Activated CD4-positive, alpha-beta T cell treated with anti-CD3 and anti-CD28 coated beads, Interleukin-2, amount 10 ng/mL, durations not matched to agents 7 days and 5 days (primary cell): ENCODE measurements at places on chromosomes 12 and 14. TPM values are rescaled to one million over a fixed set of nuclear protein-coding genes. Genes with fewer than 3 reads are reported as not detected.

- no peak for DNase-seq
These were observed 502.2 kb upstream of the USP15 start for GRCh38 chr12:61757831-61758505.

- no peak for DNase-seq
These were observed 539.7 kb downstream of the SNAPC1 start for GRCh38 chr14:62301911-62302310.

DNA sequence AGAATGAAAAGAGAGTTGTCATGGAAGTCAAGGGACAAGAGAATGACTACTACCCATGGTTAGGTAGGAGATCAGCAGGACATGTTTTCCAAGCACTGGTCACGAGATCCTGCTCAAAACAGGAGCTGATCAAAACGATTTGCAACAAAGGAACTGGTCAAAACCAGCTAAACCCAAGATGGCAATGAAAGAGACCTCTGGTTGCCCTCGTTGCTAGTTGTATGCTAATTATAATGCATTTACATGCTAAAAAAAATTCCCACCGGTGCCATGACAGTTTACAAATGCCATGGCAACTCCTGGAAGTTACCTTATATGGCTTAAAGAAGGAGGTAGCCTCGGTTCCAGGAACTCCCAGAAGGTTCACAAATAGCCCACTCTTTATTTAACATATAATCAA lies 95.0 kb upstream of the OTX2 start:
- no peak for DNase-seq

GRCh38 chr14:98321841-98322240 lies 950.2 kb downstream of the BCL11B start:
- DNase-seq = no peak

Gene ERP27
- total RNA-seq = 11.3 TPM
